ENCODE measurements at places on chromosomes 12 and 14.

DNA sequence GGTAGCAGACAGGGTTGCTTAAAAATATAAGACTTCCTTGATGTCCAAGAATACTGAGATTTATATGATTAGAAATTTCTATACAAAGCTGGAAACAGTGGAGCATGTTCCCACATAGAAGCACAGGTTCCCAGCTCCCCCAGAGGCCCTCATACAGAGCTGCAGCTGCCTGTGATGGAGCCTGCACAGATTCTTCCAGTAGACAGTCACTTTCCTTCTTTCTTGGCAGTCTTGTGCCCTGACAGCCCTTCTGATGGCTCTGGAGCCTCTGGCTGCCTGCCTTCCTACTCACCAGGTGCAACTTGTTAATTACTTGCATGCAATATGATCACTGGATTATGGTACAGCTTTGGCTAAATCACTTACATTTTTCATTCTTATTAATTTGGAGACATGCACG, 44.4 kb downstream of the BICD1 start:
- DNase-seq = no peak

DNA sequence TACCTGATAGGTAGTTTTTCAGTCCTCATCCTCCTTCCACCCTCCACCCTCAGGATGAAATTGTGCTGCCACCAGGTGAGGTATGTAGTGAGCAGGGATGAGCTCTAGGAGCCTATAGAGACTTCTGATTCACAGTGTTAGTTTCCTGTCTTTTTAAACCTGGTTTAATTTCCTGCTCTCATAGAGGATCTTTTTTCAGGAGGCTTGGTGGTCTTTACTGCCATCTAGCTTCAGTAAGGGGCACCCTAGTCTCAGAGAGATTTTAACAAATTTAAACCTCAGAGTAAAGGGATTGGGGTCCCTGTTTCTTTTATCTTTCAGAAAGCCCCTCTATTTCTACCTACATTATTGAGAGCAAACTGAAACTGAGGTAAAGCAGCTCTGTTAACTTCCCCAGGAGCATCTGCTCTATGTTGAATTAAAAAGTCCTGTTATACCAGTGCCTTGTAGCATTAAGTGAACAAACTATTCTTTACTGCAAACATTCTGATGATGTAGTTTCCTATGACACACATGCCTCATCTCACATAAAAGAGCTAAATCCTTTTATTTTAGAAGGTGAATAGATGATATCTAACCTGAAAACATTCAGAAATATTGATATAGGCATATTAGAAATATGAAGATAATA, 172.2 kb upstream of the DDHD1 start:
- no peak for DNase-seq

DNA sequence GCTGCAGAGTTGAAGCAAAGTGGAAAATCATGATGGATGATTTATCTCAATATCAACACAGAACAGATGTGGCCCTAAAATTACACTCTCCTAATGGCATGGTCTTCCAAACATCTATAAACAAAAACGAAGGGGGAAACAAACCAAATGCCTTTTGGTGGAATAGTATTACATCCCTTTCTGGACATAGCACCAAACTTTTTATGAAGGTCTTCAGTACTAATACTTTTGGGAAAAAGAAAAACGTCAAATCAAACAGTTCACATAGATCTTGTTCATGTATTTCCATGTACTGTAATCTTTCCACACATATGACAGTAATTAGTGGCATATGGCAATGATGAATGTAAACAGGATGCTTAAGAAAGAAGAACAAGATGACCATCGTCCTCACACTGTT, 22.9 kb upstream of the ANAPC7 start:
- no peak for DNase-seq

DNA sequence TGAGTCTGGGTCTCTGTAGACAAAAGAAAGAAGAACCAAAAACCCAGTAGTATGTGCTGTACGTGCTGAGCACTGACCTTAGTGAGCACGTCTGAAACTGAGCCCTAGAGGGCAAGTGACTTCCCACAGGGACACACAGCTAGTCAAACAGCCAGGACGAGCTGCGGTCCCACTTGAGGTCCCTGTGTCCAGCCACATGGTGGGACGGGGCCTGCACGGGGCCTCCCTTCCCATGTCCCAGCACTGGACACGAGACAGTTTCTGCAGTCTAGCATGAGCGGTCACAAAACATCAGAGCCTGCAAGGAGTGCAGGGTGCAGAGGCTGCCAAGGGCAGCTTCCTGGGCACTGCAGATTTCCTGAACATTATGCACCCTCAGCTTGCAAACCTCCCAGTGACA, 121.6 kb downstream of the NCOR2 start:
- DNase-seq = no peak

DNA sequence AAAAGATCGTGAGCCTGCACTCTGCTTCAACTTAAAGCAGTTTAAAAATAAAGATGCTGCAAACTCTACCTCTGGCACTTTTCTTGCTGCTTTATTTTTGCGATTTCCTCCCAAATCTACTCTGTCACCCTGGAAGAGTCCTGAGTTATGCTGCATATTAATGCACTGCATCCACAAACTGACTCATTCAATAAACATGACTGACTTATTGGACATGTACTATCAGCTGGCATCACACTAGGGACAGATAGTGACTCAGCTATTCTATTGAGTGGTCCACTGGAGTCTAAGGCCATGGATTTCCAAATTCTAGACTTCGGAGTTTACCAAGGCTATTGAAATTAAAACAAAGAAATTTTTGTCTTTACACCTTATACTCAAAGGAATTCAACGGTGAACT, 90.7 kb upstream of the PTPRR start:
- no peak for DNase-seq

- no peak for DNase-seq
Observed at GRCh38 chr14:79732911-79733655, 478.2 kb downstream of the DIO2 start.

DNA sequence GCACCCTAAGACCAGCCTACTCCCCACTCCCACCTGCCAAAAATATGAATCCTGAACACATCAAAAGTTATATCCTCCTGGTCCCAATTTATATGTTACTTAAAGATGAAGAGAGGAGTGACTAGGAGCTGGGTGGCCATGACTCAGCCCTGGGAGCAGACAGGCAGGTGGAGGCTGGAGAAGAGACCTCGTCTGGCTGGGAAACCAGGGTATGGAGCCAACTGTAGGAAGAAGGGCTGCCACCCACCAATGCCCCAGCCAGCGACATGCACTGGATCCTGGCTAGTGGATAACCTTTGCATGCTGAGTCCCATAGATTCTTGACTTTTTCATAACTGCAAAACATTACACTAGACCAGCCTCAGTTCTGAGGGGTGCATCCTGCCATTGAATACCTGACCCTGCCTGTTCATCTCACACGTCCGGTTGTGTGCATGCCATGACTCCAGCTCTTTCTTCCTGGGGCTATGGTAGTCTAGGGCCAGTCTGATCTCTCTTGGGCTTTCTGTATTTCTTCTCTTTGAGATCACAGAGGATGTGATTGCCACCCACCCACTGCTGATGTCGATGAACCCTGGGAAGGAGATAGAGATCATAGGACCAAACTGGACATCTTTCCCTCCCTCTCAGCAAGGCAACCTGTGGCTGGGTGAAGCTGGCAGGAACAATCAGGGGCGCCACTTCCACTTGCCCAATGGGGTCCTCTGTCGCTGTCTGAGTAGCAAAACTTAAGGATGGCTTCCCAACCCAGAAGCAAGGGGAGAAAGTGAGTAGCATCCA, 69.6 kb upstream of the DDX11 start:
- DNase-seq = no peak

- DNase-seq = peak; percentile 43
Observed at GRCh38 chr12:6333566-6333965, 8.3 kb downstream of the TNFRSF1A start.

- DNase-seq = no peak
Observed at GRCh38 chr12:100666588-100666987, 93.1 kb downstream of the GAS2L3 start.

GRCh38 chr12:75848431-75848925, 183.1 kb downstream of the PHLDA1 start:
- no peak for DNase-seq

DNA sequence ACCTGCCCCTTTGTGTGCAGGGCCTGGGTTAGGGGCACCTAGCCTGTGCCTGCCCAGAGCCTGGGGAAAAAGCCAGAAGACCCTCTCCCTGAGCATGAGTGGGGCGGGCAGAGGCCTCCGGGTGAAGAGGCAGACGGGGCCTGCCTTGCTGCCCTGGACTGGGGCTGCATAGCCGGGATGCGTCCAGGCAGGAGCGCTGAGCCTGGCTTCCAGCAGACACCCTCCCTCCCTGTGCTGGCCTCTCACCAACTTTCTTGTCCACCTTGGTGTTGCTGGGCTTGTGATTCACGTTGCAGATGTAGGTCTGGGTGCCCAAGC, 216.1 kb downstream of the TMEM121 start:
- no peak for DNase-seq

DNA sequence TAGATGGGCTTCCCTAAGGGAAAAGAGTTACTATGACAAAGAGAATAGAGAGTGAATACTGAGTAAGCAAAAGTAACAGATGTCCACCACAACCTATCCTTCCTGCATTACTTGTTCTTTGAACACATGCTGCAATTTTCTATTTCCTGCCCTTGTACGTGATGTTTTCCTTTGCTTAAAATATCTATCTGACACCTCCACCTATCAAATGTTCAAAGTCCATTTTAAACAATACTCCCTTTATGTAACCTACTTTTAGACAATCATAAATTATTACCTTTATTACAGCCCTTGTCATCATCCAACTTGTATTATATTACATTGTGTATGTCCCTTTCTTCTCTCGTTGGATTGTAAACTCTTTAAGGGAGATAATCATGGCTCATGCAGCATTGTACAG, 147.2 kb upstream of the DYRK2 start:
- DNase-seq = no peak

- no peak for DNase-seq
Observed at GRCh38 chr14:37124614-37125013, 47.8 kb downstream of the SLC25A21 start.

- DNase-seq = no peak
Observed at GRCh38 chr12:4441355-4442335, 4.0 kb downstream of the FGF6 start.

DNA sequence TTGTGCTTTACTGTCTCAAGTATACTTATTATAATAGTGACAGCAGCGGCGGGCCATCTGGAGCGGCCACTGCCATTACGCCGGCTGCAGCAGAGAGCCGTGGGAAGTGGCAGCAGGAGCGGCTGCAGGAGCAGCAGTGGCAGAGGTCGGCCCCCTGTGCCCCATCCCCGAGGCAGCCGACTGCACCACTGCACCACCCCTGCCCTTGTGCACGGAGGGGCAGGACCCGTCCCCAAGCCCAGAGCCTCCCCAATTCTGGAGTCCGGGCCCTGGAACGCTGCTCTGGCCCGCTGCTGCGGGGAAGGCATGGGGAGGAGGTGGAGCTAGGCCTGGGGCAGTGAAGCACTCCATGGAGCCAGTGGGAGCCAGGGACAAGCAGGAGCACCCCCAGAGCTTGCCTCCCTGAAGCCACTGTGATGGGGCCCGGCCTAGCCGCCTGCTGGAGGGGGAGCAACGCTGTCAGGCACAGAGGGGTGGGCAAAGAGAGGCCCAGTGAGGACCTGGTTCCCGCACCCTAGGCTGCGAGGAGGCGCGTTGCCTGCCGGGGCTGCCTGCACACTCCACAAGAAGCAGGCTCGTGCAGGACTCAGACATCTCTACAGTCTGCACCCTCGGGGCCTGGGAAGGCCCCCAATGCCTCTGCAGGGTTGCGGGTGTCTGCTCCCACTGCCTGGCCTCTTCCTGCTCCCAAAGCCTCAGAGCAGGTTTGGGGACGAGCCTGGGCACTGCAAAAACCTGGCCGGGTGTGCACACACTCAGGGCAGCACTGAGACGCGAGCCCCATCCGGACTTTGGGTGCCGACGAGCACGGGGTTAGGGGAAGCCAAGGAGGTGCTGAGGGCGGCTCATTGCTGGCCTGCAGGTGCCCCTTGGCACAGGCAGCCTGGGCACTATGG, 74.2 kb upstream of the RASSF8 start:
- DNase-seq = no peak

- DNase-seq = no peak
Observed at GRCh38 chr14:97390096-97390724, 593.0 kb downstream of the VRK1 start.

DNA sequence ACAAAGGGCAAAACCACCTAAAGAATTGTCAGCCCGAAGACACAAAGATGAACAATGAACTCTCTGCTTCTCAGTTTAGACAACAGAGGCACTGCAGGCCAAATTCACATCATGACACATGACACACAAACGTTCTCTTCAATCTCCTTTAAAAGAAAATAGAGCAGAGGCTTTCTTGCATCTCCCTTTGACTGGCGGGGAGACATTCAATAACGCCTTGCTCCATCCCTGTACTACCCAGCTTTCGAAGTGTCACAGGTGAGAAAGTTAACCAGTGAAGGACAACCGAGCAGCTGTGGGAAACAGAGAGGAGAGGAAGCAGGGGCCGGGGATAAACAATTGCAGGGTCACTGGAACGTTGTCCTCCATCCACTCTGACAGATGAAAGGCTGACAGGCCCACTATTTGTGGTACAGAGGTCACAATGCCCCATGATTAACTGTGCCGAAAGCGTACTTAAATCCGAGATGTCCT, 130.8 kb downstream of the PHLDA1 start:
- no peak for DNase-seq

DNA sequence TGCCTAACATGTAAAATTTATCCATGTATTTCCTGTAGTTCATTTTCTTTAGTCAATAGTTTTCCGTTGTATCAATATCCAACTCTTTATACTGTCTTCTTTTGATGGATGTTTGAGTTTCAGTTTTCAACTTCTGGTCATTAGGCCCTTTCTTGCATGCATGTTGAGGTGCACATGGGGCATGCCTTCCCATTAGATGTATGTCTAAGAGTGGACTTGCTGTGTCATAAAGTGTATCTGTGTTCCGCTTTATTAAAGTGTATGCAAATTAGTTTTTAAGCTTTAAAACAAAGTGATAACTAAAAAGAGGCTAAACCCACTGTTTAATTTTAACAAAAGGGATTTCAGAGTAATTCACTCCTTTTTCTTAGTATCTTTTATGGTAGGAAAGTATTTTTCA, 441.1 kb downstream of the PCNX1 start:
- no peak for DNase-seq

DNA sequence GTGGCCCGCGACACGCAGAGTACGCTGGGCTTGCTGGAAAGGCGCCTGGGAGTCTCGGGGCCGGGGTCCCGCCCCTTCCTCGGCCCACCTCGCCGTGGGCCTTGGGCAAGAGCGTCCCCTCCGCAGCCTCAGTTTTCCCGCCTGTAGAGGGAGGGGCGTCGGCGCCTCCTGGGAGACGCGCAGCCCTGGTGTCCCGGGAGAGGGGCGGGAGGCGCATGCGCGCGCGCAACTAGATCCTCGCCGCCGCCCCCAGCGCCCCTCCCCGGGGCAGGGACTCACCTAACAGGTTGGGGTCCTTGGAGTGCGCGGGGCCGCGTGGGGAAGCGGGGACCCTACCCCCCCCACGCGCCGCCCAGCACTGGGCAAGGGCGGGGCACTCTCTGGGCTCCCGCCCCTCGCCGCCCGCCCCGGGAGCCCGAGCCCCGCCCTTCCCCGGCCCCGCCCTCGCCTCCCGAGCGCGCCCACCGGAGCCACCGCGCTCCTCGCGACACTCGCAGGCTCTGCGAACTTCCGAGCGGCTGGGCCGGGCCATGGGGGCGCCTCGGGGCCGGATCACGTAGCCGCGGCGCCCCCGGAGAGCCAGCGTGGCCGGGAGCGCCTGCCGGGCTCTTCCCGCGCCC, at the start of gene KIF26A:
Gene KIF26A, plus strand, starts transcription at position 490 of the 620 bp plus-strand sequence. CDS start 136 bp downstream, outside the sequence.
- no peak for DNase-seq
